Osteocyte (in vitro differentiated cells): ENCODE measurements at places on chromosomes 16 and 17.

GRCh38 chr17:21418446-21419298 lies 42.5 kb downstream of the KCNJ12 start:
- DNase-seq = no peak

- no peak for DNase-seq
These were observed 32.7 kb downstream of the NFATC3 start for GRCh38 chr16:68117884-68118283.

DNA sequence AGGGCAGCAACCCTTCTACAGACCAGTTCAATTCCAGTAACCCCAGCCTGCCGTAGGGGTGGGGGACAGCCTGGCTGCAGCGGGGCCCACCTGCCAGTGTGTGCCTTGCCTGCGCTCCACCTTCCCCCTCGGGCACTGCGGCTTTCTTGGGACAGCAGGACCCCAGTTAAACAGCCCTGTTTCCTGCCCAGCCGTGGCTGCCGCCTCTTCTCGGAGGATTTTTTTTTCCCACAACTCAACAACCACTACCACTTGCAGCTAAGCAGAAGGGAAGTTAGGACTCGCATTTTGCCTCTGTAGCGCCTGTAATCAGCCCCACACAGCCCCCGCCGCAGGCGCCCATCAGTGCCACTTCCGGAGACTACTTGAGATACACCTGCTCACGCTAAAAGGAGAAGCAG lies 76.1 kb downstream of the RAI1 start:
- DNase-seq = no peak

- no peak for DNase-seq
These were observed 1.4 kb downstream of the SOX9 start for GRCh38 chr17:72122010-72122764.

DNA sequence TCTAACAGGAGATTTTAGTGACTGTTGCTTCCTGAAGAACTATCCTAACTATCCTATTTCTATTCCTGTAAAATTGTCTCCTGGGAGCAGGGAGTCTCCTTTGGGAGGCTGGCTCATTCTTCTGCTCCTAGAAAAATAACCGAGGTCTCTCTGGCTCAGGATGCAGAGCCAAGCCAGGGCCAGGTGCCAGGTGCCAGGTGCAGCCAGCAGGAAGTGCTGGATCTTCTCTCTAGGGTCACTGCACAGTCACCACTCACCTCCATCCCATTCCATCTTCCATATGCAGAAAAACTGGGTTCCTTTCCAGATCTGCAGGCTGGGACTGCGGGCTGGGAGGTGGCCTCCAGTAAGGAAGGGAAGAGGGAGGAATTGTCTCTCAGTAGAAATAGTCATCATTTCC lies 3.8 kb upstream of the TMC7 start:
- DNase-seq = no peak
